Aortic smooth muscle cell (primary cell): ENCODE measurements at places on chromosomes 5 and 9. TPM values are rescaled to one million over a fixed set of nuclear protein-coding genes. Genes with fewer than 3 reads are reported as not detected.

The PCDHB5 gene
- 1.4 and 1.8 TPM in 2 replicates for total RNA-seq

The ADAMTSL1 gene
- 115 and 144 TPM in 2 replicates for total RNA-seq

The OR13C3 gene
- total RNA-seq: not detected in 2 replicates

The SLC6A7 gene
- 0.06 TPM in 1 of 2 replicates, not detected in the other for total RNA-seq

The CORO2A gene
- total RNA-seq: under 0.01 and 0.06 TPM in 2 replicates

The NUP188 gene
- total RNA-seq: 28.2 and 44.8 TPM in 2 replicates

The GTF2H2 gene
- 23.4 and 24.6 TPM in 2 replicates for total RNA-seq

The C5orf58 gene
- total RNA-seq: 0.26 TPM in 1 of 2 replicates, not detected in the other

The SPOUT1 gene
- 9.7 and 12.4 TPM in 2 replicates for total RNA-seq
